Dermis microvascular lymphatic vessel endothelial cell (primary cell): ENCODE measurements at places on chromosomes 5 and 9.

- no peak for DNase-seq
Measured at GRCh38 chr5:10866913-10867312, 105.9 kb upstream of the DAP start.

GRCh38 chr5:36670548-36670947 is 64.1 kb downstream of the SLC1A3 start:
- DNase-seq, result no peak

- DNase-seq, result no peak
Measured at GRCh38 chr5:154373326-154373725, 72.5 kb upstream of the SAP30L start.

DNA sequence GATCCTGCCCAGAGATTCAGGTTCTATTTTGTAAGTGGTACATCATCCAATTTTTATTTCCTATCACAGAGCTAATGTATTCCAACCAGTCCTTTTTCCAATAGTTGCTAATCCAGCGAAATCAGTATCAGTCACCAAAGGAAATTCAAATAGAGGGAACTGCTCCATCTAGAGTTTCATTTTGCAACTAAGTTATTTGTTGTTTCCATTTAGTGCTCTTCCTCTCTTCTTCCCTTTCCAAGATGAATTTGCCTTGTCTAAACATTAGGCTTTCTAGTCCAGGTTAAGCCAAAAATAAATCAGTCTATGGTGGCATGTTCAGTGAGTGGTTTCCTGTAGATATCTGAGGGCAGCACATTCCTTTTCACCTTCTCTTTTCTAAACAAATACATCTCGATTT is 79.8 kb upstream of the SPATA31D4 start:
- peak; percentile 94 for DNase-seq

DNA sequence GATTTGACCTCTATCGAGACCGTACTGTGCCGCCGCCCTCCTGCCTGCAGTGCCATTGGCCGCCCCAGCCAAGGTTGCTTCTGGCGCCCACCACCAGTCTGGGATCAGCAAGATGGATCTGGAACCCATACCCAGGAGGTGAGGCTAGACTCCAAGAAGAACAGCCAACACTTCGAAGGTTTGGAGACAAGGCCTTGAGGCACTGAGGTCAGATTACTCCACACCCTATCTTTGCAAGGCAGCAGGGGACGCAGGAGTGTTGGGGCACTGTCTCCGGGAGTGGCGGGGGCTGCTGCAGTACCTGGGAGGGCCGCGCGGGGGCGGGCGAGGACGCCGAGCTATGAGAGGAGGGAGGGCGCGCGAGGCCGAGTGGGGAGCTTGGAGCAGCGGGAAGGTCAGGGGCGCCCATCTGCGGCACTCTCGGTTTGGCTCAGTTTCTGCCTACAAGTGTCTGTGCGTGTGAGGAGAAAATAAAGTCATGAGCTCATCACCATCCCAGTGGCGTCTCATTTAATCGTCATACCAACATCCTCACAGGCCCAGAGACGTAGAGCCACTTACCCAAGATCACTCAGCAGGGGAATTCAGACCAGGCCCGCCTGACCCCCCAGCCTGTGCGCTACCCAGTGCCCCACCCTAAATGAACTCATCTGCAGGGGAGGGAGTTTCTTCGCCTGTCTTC is 20.5 kb upstream of the PSD2 start:
- peak; percentile 34 for DNase-seq

DNA sequence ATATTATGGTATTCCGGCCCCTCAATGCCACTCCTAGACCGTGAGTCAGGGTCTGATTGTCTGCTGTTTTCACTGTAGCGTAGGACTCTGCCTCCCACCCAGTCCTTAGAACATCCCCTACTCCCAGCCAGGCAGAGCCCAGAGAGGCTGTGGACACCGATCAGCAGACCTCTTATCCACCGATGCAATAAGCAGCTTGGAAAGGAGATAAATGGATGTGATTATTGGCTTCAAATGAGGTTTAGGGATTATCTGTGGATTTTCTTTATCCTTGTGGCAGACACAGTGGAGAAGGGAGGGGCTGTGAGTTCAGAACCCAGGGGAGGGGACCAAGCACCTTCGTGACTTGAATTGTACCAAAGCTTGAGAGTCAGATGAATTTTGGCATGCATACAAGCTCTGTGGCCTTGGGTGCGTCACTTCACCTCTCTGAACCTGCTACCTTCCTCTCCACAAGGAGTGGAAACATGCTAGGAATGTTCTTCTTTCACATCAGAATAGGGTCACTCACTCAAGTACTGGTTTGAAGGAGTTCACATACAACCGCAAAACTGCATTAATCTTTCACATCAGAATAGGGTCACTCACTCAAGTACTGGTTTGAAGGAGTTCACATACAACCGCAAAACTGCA is 83.1 kb upstream of the CPLX2 start:
- no peak for DNase-seq

GRCh38 chr5:157607371-157608161 is 32.0 kb upstream of the ADAM19 start:
- peak; percentile 54 for DNase-seq

- DNase-seq, result no peak
Measured at GRCh38 chr5:112317866-112318265, 101.2 kb downstream of the EPB41L4A start.

GRCh38 chr9:128992995-128993394 is 35.1 kb downstream of the SH3GLB2 start:
- no peak for DNase-seq

GRCh38 chr9:84843175-84843824 is 173.8 kb downstream of the NTRK2 start:
- DNase-seq, result no peak

DNA sequence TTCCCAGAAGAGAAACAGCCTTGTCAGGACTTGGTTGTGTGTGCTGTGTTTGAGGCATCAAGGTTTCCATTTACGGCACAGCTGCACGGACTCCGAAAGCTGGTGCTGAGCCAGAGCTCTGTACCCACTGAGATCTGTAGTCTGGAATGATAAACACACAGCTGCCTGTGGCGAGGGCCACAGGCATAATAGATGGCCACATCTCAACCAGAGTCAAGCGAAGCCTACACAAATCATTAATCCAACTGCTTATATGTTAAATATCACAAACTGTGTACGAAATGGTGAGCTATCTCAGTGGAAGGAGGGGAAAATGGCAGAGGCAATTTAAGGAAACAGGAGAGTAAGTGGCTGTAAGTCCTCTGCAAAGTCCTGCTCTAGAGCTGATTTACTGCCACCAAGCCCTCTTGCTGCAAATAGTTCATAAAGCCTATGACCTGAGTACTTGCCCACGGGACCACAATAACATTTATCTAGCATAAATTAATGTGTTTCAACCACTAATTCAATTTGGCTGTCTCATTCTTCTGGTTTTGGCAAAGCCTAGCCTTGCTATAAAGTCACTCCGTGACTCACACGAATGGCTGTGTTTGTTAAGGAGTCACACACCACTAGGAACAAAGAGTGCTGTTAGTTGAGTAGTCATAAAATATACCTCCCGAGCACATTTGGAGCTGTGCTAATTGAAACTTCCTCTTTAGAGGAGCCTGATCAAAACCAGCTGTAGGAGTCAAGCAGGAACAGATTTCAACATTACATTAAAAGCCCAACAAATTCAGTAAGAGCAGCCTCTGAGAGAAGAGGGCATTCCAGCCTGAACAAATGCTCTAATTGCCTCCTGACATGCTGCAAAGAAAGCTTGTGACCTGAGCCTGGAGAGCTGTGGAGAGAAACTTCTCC is 738.6 kb upstream of the ZNF608 start:
- peak; percentile 68 for DNase-seq

DNA sequence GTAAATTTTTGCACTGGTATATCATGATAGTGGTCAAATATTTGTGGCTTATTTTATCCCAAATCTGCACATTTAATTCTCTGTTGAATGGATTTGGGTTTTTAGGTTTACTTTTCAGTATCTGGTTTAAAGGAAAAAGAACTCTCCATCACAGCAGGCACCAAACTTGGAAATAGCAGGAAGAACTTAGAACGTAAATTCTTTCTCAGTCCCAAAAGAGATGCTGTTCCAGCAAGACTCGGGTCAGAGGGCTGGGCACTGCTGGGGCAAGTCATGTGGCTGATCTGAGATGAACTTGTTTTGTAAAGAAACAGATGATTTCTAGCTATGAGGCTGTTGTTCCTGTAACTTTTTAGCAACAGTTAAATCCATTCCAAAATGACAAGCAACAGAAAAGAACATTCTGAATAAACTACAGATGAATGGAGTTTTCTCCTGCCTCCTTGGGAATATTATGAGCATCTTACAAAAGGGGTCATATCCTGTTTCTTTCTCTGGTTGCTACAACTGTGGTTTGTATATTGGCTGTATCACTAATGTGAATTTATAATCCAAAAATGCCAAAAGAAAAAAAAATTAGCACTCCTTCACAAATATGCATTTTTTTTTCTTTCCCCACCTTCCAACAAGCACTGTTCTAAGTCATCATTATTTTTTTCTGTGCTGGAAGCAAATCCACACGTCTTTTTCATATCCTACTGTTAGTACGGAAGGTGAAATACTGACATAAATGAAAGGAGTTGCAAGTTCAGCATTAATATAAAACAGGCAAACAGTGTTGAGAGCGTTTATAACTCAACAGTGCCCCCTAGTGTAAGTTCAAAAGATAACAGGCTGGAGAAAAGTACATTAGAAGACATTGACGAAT is 31.1 kb downstream of the OR2K2 start:
- peak; percentile 35 for DNase-seq

DNA sequence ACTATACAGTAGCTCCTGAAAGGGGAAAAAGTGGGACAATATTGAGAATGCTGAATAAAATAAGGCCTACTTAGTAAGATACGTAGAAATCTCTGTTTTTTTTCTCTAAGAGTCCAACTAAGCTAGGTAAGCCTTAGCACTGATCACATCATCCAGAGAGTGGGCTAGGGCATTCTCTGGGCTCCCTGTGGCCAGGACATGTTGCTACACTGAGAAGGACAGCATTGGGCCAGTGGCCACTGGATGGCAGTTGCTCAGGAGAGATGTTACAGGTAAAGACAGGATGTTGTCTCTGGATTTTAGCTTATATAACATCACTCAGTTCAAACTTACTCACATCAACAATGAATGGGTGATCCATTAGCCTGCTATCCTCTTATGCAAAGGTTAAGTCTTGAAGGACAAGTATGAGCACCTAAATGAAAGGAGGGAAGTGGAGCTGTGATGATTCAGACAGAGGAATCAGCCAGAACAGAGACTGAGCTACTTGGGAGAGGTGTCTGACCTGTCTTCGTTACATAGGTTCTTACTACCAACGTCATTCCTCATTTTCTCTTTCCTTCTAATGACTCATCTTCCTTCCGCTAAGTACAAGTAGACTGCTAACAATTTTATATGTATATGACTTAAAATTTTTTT is 226.6 kb upstream of the ADCY2 start:
- no peak for DNase-seq

- DNase-seq, result no peak
Measured at GRCh38 chr9:81628897-81629296, 60.5 kb downstream of the TLE1 start.
